Pulmonary artery endothelial cell (primary cell): ENCODE measurements at places on chromosomes 6 and 20. TPM values are rescaled to one million over a fixed set of nuclear protein-coding genes. Genes with fewer than 3 reads are reported as not detected.

Gene C20orf204
- total RNA-seq: 1.7 and 1.9 TPM in 2 replicates

DNA sequence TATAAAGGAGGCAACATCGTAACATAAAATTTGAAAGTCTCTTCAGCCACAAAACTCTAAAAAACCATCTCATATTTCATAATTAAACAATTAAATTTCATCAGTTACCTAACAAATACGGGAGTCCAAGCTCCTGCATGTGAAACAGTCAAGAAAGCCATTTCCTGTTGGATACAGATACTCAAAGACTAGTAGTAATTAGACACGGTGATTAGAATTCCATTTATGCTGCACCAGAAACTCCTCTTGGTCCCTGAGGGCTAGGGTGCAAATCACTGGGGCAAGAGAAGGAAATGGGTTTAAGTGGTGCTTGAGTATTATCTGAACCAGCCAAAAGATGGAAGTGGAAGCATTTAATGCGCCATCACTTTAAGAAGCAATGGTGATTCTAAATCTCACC, 27.4 kb downstream of the TRAM2 start:
- no peak for DNase-seq

Gene GPANK1
- total RNA-seq: 12.1 and 12.5 TPM in 2 replicates

DNA sequence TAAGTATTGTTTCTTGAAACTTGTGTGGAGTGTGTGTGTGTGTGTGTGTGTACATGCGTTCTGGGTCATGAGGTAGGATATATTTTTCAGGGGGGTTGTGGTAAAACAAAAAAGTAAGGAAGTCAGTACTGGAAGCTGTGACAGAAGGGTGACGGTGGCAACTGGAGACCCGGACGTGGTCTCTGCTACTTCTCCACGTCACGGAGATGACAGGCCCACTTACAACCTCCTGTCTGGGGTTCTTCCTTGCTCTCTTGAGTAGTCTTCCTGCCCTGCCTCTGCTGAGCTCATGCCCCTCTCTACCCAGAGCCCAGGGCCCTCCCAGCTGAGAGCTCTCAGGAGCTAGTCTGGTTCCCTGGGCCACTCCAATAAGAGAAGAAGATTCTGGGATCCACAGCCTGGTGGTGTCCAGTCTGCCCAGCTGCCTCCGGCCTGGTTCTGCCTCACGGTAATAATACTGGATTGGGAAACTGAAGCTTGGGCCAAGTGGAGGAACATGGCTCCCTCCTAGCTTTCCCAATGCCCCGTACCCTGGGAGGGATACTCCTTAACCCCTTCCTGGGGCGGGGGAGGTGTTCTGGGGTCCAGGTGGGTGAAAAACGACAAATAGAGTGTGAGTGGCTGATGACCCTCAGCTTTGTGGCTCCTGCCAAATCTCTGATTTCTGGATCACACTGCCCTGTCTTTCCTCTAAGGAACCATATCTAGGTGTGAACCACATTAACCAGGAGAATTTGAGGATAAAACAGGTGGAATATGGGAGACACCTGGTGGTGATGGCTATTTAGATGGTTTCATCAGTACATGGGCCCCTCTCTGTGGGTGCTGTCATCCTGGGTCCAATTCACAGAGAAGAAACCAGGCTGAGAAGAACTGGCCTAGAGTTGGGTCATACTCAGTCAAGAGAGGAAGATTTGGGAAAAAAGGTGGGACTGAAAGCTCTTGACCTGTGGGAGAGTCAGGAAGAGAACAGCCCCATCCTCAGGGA, 27.2 kb downstream of the VEGFA start:
- no peak for DNase-seq

GRCh38 chr6:65081756-65082155, 625.3 kb downstream of the EYS start:
- no peak for DNase-seq
